Adipocyte (in vitro differentiated cells): ENCODE measurements at places on chromosomes 6 and 20.

GRCh38 chr20:45892049-45892825 is 1.1 kb downstream of the CTSA start:
- peak; percentile 45 for DNase-seq

- no peak for DNase-seq
These were observed 50.2 kb upstream of the CAP2 start for GRCh38 chr6:17343215-17343614.

GRCh38 chr20:37940858-37941257 is 37.9 kb downstream of the VSTM2L start:
- no peak for DNase-seq

GRCh38 chr6:111692327-111693164 is 86.9 kb upstream of the TRAF3IP2 start:
- no peak for DNase-seq

DNA sequence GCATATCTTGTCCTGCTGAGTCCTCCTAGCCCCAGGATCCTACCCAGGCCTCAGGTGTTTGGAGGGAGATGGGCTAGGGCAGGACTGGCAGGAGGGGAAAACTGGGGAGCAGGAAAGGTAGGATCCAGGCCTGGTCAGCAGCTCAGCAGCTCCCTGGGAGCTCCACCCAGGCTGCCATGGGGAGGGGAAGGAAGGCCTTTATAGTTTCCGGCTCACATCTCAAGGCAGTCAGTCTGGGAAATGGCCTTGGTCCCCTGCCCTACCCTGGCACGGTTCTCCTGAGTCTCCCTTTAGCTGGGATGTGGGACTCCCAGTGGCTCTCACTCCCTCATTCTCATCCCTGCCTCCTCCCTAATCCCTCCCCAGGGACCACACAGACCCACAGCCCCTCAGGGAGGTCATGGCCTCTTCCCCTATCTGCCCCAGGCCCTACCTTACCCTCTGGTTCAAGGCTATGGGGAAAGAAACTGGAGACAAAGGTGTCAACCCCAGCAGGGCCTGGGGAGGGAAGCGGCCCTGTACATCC is 1.6 kb downstream of the SLC44A4 start:
- DNase-seq, result no peak
